Temporal lobe (tissue), 4 donors: ENCODE measurements at places on chromosomes 3 and 15. TPM values are rescaled to one million over a fixed set of nuclear protein-coding genes. Genes with fewer than 3 reads are reported as not detected.

NEK4 gene
- total RNA-seq: 36.6 TPM

ATP1B3 gene
- 34.9 TPM for total RNA-seq

TTC23 gene
- 6.1 TPM for total RNA-seq

PLA2G4B gene
- total RNA-seq: 3.7 TPM

UPK1B gene
- total RNA-seq: under 0.01 TPM

HAPLN3 gene
- 4.7 TPM for total RNA-seq

MAGEF1 gene
- total RNA-seq: 32.0 TPM

TFDP2 gene
- 35.9 TPM for total RNA-seq

ZFAND6 gene
- 76.5 TPM for total RNA-seq

SUSD5 gene
- 1.7 TPM for total RNA-seq

CELSR3 gene
- 36.6 TPM for total RNA-seq

IFRD2 gene
- 10.8 TPM for total RNA-seq

ATP13A5 gene
- total RNA-seq: 0.49 TPM

VEPH1 gene
- 14.3 TPM for total RNA-seq

ERICH6 gene
- 0.25 TPM for total RNA-seq

CLDN18 gene
- total RNA-seq: under 0.01 TPM

WNT7A gene
- total RNA-seq: 9.6 TPM

TMEM212 gene
- total RNA-seq: not detected

SOX2 gene
- 72.0 TPM for total RNA-seq

FAM162A gene
- total RNA-seq: 5.7 TPM

CADM2 gene
- 63.7 TPM for total RNA-seq

MST1 gene
- 5.2 TPM for total RNA-seq

ROPN1 gene
- total RNA-seq: not detected

SERPINI2 gene
- total RNA-seq: 0.74 TPM

CP gene
- 0.98 TPM for total RNA-seq

CCRL2 gene
- total RNA-seq: 0.25 TPM

CYP1A2 gene
- total RNA-seq: not detected

SOX14 gene
- not detected for total RNA-seq

SKOR1 gene
- total RNA-seq: 0.25 TPM

RAD51 gene
- 0.74 TPM for total RNA-seq

PP2D1 gene
- total RNA-seq: not detected

SGO1 gene
- total RNA-seq: 2.0 TPM

TNFSF10 gene
- 2.7 TPM for total RNA-seq

CHRM5 gene
- total RNA-seq: 1.2 TPM

GP9 gene
- total RNA-seq: 0.25 TPM

LDHAL6B gene
- not detected for total RNA-seq

NMD3 gene
- 51.4 TPM for total RNA-seq

TMIE gene
- 2.0 TPM for total RNA-seq

SPINT1 gene
- total RNA-seq: 1.5 TPM

HYAL1 gene
- 0.49 TPM for total RNA-seq

RLBP1 gene
- 0.98 TPM for total RNA-seq

SPESP1 gene
- total RNA-seq: 0.25 TPM

MAP6D1 gene
- 5.2 TPM for total RNA-seq

CLDND1 gene
- 79.4 TPM for total RNA-seq

RPL29 gene
- 619 TPM for total RNA-seq

SAXO2 gene
- total RNA-seq: 4.7 TPM

GRIP2 gene
- 7.4 TPM for total RNA-seq

HIGD2B gene
- total RNA-seq: not detected

PRICKLE2 gene
- 78.7 TPM for total RNA-seq

IL17RD gene
- total RNA-seq: 47.5 TPM

UROC1 gene
- not detected for total RNA-seq

MELTF gene
- total RNA-seq: 4.4 TPM

PFKFB4 gene
- total RNA-seq: 15.0 TPM

CAMP gene
- total RNA-seq: not detected

BFSP2 gene
- total RNA-seq: 0.25 TPM

RGMA gene
- total RNA-seq: 16.2 TPM

GPR171 gene
- not detected for total RNA-seq

SPINK8 gene
- total RNA-seq: not detected
